ENCODE measurements at places on chromosomes 7 and 10.

DNA sequence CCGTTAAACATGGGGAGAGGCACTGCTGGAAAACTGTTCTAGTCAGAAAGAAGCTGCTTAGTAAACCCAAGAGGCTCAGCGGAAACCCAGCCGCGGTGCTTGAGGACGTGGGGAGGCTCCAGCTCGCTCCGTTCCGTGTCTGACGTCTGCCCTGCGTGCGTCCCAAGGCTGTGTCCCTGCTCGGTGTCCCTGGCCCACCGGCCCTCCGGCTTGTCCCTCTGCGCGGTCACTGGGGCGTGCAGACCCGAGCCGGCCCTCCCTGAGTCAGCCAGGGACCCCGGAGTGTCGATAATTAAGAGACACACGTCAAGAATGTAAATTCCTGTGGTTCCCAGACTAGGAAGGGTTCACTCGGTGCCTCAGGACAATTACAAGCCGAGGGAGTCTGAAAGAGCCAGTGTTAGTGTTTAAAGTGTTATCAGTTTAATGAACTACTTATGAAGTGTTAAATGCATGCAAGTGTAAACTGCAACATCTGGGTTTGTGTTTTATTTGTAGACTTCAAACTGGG is 98.9 kb downstream of the WDR11 start:
- peak; percentile 56 for DNase-seq

GRCh38 chr7:106056513-106057203 is 55.5 kb downstream of the SYPL1 start:
- peak; percentile 70 for DNase-seq

DNA sequence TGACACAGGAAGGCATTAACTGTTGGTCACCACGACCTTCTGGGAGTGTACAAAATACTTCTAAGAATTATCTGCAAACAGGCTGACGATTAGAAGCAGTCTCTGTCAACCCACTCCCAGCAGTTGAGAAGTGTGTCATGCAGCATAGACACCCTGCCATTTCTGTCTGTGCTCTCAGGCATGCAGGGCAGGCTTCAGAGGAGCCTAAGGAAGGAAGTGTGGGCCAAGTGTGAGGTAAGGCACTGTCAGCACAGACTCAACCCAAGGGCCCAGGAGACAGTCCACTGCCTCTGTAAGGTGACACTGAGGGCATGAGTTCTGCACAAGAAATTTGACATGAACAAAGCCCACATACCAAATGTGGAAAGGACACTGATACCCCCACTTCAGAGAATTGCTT is 109.0 kb upstream of the VIPR2 start:
- DNase-seq = no peak

DNA sequence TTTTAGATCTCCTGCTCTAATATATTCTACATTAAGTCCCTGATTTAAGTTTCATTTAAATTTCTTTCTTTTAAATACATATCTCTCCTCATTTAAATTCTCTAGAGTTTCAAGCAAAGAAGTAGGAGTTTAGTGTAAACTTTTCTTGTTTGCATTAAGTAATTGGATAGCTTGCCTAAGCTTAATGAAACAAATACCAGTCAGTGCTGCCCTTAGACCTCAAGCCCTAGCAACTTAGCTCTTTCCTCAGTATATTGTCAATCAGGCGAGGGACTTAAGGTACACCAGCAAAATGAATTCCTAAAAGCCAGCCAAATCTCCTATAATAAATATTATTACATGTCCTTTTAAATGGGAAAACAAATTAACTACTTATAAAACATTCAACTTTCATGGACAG is 101.5 kb downstream of the CHCHD3 start:
- DNase-seq = no peak

DNA sequence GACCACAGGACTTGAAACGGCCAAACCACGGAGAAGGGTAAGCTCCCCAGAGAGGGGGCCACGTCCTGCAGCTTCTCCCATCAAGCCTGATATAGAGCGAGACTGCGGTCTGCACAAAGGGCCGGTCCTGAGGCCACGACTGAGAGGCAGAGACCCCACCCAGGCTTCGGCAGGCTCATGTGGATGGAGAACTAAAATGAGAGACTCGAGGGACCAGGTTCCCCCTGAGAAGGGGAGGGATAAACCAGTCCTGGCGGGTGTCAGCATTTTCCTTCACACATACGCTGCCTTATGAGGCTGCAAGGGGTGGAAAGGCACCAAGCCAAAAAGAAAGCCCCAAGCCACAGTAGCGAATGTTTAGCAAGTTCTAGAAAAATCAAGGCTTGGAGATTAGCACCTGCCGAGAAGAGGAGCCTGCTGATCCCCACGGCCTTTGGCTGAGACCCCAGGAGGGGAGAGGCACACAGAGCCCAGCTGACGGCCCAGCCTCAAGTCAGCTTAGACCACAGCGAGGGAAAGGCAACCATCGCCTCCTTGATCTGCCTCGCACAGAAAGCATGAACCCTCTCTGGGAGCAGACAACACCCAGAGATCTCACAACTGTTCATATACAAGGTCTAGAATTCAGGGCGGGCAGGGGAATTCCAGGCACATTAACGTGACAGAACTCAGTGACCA is 92.6 kb upstream of the RNF32 start:
- DNase-seq = no peak

DNA sequence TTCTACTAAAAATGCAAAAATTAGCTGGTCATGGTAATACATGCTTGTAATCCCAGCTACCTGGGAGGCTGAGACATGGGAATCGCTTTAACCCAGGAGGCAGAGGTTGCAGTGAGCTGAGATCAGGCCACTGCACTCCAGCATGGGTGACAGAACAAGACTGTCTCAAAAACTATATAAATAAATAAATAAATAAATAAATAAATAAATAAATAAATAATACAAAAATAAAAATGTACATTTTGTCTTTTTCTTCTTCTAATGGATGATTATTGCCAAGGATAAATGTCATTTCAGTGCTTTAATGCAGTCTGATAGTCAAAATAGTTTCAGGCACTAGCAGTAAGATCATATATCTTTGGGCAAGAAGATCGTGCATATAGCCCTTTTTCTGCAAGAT is 727.6 kb upstream of the SEMA3D start:
- no peak for DNase-seq

- DNase-seq = peak; percentile 32
Observed at GRCh38 chr7:122628651-122629411, 70.1 kb downstream of the RNF133 start.

GRCh38 chr7:28605427-28606085 is 193.2 kb downstream of the CREB5 start:
- no peak for DNase-seq

- no peak for DNase-seq
Observed at GRCh38 chr10:79236433-79236765, 110.9 kb upstream of the PPIF start.

- peak; percentile 72 for DNase-seq
Observed at GRCh38 chr7:82162289-82162688, 281.3 kb downstream of the CACNA2D1 start.

DNA sequence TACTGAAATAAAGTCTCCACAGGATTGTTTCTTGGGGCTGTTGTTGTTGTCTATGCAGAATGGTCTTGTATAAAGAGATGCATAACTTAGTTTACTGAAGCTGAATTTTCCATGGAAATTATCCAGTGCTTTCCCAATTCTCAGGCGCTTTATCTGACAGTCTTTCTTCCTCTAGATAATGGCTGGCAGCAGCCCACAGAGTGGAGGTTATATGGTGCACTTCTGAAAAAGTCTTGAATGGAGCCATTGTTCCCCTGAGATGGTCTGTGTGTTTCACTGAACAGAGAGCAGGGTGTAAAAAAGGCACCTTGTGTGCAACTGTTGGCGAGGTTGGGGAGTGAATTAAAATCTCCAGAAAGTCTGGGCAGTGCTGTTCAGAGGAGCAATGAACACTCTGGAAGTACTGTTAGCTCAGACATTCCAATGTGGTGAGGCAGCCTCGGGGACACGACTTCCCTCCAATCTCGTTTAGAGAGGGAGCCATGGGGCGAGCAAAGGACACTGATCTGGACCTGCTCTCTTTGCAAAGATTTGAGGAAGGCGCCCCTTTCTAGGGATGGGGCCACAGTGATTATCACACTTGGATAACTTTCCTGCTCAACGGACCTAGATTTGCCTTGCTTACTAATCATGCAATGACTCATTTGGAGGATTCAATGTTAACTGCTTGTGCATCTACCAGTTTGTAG is 2.0 kb upstream of the PLCE1 start:
- DNase-seq = peak; percentile 77

DNA sequence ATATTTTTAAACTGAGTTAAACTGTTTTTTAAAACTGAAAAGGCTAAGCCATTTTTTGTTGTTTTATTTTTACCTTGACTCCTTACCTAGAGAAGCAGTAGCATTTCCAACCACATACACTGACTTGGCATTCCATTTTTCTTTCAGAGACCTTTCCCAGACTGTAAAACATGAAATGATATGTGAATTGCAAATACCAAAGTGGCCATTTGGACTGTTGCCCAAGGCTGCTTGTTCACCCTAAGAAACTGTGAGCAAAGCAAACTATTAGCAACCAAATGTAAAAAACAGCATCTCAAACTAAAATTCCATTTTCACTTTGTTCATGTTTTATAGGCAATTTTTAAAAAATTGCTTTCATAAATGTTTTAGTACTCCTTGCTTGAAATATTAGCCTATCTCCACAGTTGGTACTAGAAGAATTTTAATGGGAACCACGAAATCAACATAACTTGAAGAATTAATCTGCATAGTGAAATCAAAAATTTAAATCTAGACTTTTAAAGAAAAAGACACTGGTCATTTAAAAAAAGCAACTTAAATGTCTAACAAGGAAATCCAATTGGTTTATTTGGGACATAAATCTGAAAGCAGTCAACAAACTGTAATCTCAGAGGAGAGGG is 10.8 kb downstream of the UROS start:
- DNase-seq = peak; percentile 77

DNA sequence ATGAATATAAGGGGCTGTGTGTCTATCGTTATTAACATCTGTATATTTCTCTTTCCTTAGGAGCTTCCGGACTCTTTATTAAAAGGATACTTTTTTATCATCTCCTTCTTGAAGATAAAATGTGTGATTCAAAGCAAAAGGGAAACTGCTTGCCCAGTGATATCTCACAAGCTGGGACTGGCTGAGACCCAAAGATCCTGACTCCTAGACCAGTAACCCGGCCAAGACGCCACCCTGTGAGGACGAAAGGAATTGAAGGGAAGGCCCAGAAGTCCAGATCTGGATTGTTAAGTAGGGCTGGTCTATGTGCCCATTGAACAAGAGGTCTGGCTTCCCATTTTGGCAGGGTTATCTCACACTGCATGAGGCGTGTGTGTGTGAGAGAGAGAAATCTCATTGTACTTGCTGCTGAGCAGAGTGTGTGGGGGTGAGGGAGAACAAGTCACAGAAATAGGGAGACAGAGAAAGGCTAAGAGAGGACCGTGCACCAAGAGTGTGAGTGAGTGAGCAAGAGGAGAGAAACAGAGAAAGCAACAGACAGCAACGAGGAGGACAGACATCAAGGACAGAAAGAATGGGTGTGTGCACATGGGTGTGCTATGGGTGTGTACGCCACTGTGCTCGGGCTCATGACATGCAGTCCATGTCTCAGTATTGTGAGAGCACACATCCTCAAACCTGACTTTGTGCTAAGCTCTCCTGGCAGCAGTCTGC is 75.4 kb downstream of the PLXNA4 start:
- peak; percentile 31 for DNase-seq

DNA sequence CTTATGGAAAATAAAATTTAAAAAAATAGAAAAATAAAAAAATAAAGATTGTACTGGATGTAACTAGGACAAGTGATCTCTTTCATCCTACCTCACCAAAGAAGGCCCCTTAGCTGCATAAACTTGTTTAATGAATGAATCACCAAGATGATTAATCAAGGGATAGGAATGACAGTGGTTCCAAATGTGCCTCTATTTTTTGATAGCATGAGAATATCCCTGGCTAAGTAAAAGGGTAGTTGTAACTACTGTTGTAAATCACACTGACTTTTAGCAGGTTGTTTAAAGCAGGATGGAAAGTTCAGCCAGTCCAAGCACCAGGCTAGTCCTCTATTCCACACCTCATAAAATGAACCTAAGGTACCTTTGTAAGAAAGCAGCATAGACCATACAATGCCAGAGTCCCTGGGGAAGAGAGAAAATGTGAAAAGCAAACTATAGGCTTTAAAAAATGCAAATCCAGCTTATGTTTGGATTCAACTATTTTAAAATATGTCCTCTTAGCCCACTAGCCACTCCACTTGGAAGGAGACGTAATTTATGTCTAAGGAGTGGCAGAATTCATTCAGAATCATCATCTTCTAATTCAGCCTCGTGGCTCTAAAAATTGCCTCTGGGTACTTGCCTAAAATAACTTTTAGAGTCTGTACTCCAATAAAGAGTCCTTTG is 126.8 kb downstream of the SKIDA1 start:
- DNase-seq = peak; percentile 85

DNA sequence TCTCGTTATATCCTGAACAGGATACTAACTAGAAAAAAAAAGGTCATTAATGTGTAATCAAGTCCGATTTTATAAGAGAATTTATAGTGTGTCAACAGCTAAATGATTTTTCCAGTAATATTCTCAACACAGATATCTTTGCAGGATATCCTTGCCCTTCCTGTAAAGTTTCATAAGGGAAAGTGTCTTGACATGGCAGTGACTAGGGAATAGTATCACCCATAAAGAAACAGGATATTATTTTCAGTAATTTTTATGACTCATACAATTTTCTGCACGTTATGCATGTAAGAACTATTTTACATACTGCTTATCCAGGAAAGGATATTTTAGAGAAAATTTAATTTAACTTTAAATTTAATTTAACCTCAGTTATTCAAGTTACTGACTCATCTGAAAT is 19.5 kb upstream of the PNLIP start:
- no peak for DNase-seq

DNA sequence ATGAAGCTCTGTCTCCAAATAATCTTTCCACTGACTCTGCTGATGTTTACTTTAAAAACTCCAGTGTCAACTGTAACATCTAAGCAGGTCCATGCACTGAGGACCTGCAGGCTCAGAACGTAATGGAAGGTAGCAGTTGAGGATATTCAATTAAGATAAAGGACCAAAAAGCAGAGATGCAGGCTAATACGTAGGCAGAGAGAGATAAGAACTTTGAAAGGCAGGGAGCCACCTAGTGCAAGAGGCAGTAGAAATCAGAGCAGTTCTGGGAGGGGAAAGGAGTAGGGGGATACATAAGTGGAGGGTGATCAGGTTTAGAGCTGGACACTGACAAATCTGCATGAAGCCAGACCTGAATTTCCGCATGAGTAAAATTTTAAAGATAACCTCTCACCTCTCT is 114.5 kb upstream of the POM121L12 start:
- DNase-seq = no peak

- no peak for DNase-seq
Observed at GRCh38 chr7:77244222-77244934, 44.8 kb upstream of the FGL2 start.

DNA sequence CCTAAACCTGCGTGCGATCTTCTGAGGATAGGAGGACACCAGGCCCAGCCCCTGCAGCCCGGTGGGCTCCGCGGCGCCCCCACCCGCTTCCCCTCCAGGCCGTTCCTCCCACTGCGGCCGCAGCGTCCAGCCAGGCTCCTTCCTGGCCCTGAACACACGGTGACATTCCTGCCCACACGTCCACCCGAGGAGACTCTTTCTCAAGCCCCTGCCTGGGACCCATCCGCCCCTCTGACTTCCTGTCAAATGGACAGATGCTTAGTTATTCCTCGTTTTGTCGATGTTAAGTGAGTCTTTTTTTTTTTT is 32.4 kb upstream of the RNF32 start:
- no peak for DNase-seq
